ENCODE measurements at places on chromosomes 13 and 19. TPM values are rescaled to one million over a fixed set of nuclear protein-coding genes. Genes with fewer than 3 reads are reported as not detected.

The CARM1 gene
- total RNA-seq = 41.0 TPM

The APOE gene
- total RNA-seq = 44.5 TPM

DNA sequence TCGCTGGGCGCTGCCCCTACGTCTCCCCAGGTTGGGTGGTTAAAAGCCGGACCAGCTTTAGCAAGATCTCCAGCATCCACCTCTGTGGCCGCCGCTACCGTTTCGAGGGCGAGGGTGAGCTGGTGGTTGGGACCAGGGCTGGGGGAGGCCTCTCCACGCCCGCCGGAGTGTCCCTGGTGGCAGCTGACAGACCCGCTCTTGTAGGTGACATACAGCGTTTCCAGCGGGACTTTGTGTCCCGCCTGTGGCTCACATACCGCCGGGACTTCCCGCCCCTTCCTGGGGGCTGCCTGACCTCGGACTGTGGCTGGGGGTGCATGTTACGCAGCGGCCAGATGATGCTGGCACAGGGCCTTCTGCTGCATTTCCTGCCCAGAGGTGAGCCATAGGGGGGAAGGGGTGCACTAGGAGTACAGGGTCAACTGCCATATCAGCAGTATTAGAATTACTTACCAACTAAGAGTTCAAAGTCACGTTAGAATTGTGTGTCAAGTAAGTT is 1.1 kb downstream of the ATG4D start:
- H3K4me3 ChIP-seq = peak overlapping the region; percentile 89
- peaks cover 8% of the 10 kb centered on the region for H3K36me3 ChIP-seq
- DNase-seq = peak; percentile 66
- H3K4me1 ChIP-seq = peaks cover 8% of the 10 kb centered on the region
- H3K27ac ChIP-seq = no peak overlapping the region
- no peaks in the 10 kb centered on the region for H3K27me3 ChIP-seq

GRCh38 chr13:30308548-30308947 is 1.2 kb upstream of the KATNAL1 start:
- H3K36me3 ChIP-seq = no peaks in the 10 kb centered on the region

- H3K4me3 ChIP-seq = no peak overlapping the region
- peaks cover 58% of the 10 kb centered on the region for H3K36me3 ChIP-seq
- no peak overlapping the region for H3K27ac ChIP-seq
- no peaks in the 10 kb centered on the region for H3K4me1 ChIP-seq
These were observed 120.3 kb downstream of the PTPRS start for GRCh38 chr19:5220361-5220760.

GRCh38 chr13:25489238-25489637 is 117.5 kb downstream of the ATP8A2 start:
- H3K27ac ChIP-seq = no peak overlapping the region
- no peak for DNase-seq
- no peaks in the 10 kb centered on the region for H3K27me3 ChIP-seq
- no peaks in the 10 kb centered on the region for H3K4me1 ChIP-seq

- no peak overlapping the region for H3K27ac ChIP-seq
- no peak for DNase-seq
- H3K27me3 ChIP-seq = no peaks in the 10 kb centered on the region
- H3K4me3 ChIP-seq = no peak overlapping the region
- peaks cover 8% of the 10 kb centered on the region for H3K36me3 ChIP-seq
These were observed 46.3 kb downstream of the POLR1D start for GRCh38 chr13:27667946-27668345.

DNA sequence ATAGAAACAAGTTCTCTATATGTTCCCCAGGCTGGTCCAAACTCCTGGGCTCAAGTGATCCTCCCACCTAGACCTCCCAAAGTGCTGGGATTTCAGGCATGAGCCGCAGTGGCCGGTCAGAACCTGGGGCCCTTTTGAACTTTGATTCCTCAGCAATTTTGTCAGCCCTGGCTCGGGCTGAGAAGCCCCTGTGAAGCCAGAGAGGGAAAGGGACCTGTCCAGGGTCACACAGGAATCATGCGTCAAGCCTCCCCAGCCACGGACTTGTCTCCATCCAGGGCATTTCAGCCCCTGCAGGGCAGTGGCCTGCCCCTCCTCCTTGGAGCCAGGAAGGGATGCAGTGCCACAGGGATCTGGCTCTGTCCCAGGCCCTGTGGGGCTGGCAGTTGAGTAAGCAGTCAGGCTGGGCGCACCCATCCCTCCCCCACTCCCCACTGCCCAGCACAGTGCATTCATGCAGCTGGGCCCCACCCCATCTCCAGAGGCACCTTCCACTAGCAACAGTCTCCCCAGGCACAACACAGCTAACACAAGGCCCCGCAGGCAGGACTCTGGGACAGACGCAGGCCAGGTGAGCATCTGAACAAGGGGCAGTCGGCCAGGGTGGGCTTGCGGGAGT is at the start of gene CAPS:
Gene CAPS, plus strand, starts transcription at position 516 of the 619 bp plus-strand sequence. CDS start 153 bp downstream, outside the sequence.
- peak within 1 kb of the TSS; percentile 46 for H3K4me3 ChIP-seq
- H3K36me3 ChIP-seq = peaks cover 12% of the 10 kb centered on the region
- peaks cover 11% of the 10 kb centered on the region for H3K4me1 ChIP-seq
- peak; percentile 99 for DNase-seq
- H3K27ac ChIP-seq = no peak within 1 kb of the TSS

Measured in osteoblast (primary cell).